HCT116 (cell line): ENCODE measurements at places on chromosomes 11 and 22. TPM values are rescaled to one million over a fixed set of nuclear protein-coding genes. Genes with fewer than 3 reads are reported as not detected.
A peak's percentile ranks its signal among the peaks of the same experiment; 100 is the strongest.

GRCh38 chr22:49704345-49705215 lies 123.1 kb downstream of the BRD1 start:
- no peak for DNase-seq
- H3K27me3 ChIP-seq: peaks cover 10% of the 10 kb centered on the region; the same call in 1 of the 2 replicates
- H3K36me3 ChIP-seq: no peaks in the 10 kb centered on the region
- no peak overlapping the region for H3K27ac ChIP-seq
- no peaks in the 10 kb centered on the region for H3K4me1 ChIP-seq
- no peak overlapping the region for H3K4me3 ChIP-seq

- no peak overlapping the region for H3K27ac ChIP-seq
- H3K36me3 ChIP-seq: no peaks in the 10 kb centered on the region
- H3K4me1 ChIP-seq: no peaks in the 10 kb centered on the region
Measured at GRCh38 chr11:103901656-103902055, 134.8 kb upstream of the DDI1 start.

GRCh38 chr22:31088233-31088986 lies 7.3 kb downstream of the SMTN start:
- no peaks in the 10 kb centered on the region for H3K27me3 ChIP-seq
- no peak overlapping the region for H3K4me3 ChIP-seq
- no peak for DNase-seq
- H3K36me3 ChIP-seq: peaks cover 41% of the 10 kb centered on the region; the same call in 1 of the 2 replicates

Gene TCN1
- 1.7 TPM for total RNA-seq

Gene SESN3
- 4.2 TPM for total RNA-seq

- no peak overlapping the region for H3K4me3 ChIP-seq
- H3K27ac ChIP-seq: no peak overlapping the region
- no peaks in the 10 kb centered on the region for H3K27me3 ChIP-seq
- H3K36me3 ChIP-seq: no peaks in the 10 kb centered on the region
Measured at GRCh38 chr11:69003301-69003865, 9.7 kb downstream of the MRGPRF start.

GRCh38 chr11:40202589-40203270 lies 1256.7 kb downstream of the LRRC4C start:
- no peak for DNase-seq
- H3K4me1 ChIP-seq: no peaks in the 10 kb centered on the region
- no peak overlapping the region for H3K4me3 ChIP-seq
- H3K27ac ChIP-seq: no peak overlapping the region
- no peaks in the 10 kb centered on the region for H3K27me3 ChIP-seq
- no peaks in the 10 kb centered on the region for H3K36me3 ChIP-seq

Gene RCOR2
- 10.8 TPM for total RNA-seq

Gene OSM
- not detected for total RNA-seq

GRCh38 chr11:112321501-112322172 lies 61.0 kb upstream of the PLET1 start:
- DNase-seq: peak; percentile 57
- H3K4me3 ChIP-seq: no peak overlapping the region
- no peaks in the 10 kb centered on the region for H3K36me3 ChIP-seq
- no peaks in the 10 kb centered on the region for H3K27me3 ChIP-seq

Gene GVQW3
- 4.7 TPM for total RNA-seq

DNA sequence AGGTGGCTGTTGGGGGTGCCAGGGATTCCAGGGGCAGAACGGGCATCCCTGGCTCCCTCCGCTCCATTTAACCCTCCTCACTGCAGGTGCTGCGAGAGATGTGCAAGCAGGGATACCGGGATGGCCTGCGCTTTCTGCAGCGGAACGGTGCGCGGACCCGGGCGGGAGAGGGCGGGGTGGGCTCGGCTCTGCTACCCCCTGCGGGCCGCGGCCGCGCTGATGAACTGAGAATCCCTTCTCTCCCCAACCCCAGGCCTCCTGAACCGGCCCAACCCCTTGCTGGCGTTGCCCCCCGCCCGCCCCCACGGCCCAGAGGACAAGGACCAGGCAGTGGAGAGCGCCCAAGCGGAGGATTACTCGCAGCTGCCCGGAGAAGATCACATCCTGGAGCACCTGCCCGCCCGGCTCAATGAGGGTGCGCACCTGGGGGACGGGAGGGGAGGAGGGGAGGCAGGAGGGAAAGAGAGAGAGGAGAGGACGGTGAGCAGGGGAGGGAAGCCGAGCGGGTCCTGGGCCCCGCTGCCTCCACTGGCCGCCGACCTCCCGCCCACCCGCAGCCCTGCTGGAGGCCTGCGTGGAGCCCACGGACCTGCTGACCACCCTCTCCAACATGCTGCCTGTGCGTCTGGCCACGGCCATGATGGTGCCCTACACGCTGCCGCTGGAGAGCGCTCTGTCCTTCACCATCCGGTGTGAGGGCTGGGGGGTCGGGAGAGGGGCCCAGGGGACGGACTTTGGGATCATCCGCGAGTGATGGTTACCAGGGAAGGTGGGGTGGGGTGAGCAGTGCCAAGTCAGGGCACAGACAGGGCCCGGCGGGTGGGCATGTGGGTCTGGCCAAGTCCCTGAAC lies 4.1 kb upstream of the CRACR2B start:
- no peaks in the 10 kb centered on the region for H3K36me3 ChIP-seq
- H3K4me3 ChIP-seq: no peak overlapping the region
- DNase-seq: no peak
- no peaks in the 10 kb centered on the region for H3K27me3 ChIP-seq
- peaks cover 58% of the 10 kb centered on the region for H3K4me1 ChIP-seq

Gene APOA5
- total RNA-seq: 0.12 TPM

Gene KLHL22
- 16.4 TPM for total RNA-seq

DNA sequence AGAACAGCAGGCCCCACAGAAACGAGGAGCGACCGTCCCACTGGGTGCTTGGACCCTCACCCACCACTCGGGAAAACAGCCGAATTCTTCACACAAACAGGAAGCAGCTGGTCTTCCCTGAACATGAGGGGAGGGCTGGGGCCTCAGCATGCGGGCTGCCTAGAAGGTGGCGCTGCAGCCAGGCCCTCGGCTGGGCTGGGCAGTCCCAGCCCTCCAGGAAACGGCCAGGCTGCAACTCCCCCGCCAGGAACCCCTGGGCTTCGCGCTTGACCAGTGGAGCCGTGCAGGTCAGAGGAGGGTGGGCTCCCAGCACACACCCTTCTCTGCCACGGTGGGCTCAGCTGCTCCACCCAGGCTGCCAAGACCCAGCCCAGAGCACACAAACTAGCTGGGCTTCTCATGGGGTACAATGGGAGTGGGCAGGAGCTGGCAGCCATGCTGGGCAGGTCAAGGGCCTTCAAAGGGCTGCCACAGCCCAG lies 29.6 kb downstream of the IGF2 start:
- H3K27ac ChIP-seq: no peak overlapping the region
- H3K4me3 ChIP-seq: no peak overlapping the region
- no peaks in the 10 kb centered on the region for H3K36me3 ChIP-seq
- no peaks in the 10 kb centered on the region for H3K4me1 ChIP-seq

DNA sequence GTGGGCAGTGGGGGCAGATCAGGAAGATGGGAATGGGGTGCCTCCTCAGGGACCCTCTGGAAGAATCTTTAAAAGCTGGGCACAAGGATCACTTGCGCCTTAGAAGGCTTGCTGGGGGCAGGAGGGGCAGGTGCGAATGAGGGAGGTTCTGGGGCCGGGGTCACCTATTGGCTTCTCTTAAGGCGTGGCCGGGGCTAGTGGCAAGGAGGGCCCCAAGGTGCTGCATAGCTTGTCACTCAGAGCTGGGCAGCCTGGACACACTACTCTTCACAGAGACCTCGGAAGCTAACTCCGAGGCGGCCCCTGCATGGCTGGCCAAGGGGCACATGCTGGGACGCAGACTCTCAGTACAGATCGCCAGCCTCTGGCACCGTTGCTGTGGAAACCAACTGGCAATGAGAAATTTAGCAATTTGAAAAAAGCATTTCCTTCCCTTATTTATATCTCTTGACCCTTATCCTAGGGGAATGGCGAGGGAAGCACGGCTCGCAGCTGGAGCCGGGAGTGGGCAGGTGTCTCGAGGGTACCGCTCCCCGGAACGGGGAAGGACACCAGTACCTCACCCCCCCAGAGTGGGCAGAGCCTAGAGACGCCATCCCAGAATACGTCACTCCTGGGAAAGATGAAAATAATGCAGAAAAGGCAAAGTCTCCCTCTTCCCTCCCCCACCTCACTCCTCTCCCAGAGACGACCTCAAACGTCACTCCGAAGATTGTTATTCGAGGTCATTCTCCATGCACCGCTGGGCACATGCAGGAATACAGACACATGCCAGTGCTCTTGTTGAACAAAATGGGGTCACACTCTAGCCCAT lies 188.1 kb downstream of the CTTN start:
- DNase-seq: no peak
- no peak overlapping the region for H3K27ac ChIP-seq
- no peaks in the 10 kb centered on the region for H3K36me3 ChIP-seq
- no peak overlapping the region for H3K4me3 ChIP-seq
- H3K27me3 ChIP-seq: no peaks in the 10 kb centered on the region

- no peak for DNase-seq
- no peak overlapping the region for H3K27ac ChIP-seq
- no peak overlapping the region for H3K4me3 ChIP-seq
- H3K27me3 ChIP-seq: peaks cover 66% of the 10 kb centered on the region
- H3K4me1 ChIP-seq: peaks cover 42% of the 10 kb centered on the region
- H3K36me3 ChIP-seq: no peaks in the 10 kb centered on the region
Measured at GRCh38 chr11:16609769-16610168, 128.7 kb upstream of the C11orf58 start.

Gene CDON
- 16.9 TPM for total RNA-seq

- no peak for DNase-seq
- no peaks in the 10 kb centered on the region for H3K27me3 ChIP-seq
- no peak overlapping the region for H3K4me3 ChIP-seq
- H3K36me3 ChIP-seq: no peaks in the 10 kb centered on the region
Measured at GRCh38 chr11:33895752-33896137, 3.9 kb upstream of the LMO2 start.

- H3K27ac ChIP-seq: peak overlapping the region; percentile 94
- peaks cover 7% of the 10 kb centered on the region for H3K4me1 ChIP-seq
- H3K36me3 ChIP-seq: peaks cover 7% of the 10 kb centered on the region; the same call in 1 of the 2 replicates
- no peaks in the 10 kb centered on the region for H3K27me3 ChIP-seq
- H3K4me3 ChIP-seq: peak overlapping the region; percentile 91
- DNase-seq: no peak
Measured at GRCh38 chr11:67119585-67120391, 725 bp downstream of the KDM2A start.

Gene RAB39A
- not detected for total RNA-seq

- H3K4me3 ChIP-seq: no peak overlapping the region
- H3K27ac ChIP-seq: no peak overlapping the region
- H3K4me1 ChIP-seq: no peaks in the 10 kb centered on the region
- H3K36me3 ChIP-seq: no peaks in the 10 kb centered on the region
- no peaks in the 10 kb centered on the region for H3K27me3 ChIP-seq
Measured at GRCh38 chr11:71183878-71184277, 68.5 kb downstream of the SHANK2 start.

- no peaks in the 10 kb centered on the region for H3K36me3 ChIP-seq
- peaks cover 14% of the 10 kb centered on the region; the same call in 1 of the 2 replicates for H3K4me1 ChIP-seq
- no peak overlapping the region for H3K27ac ChIP-seq
Measured at GRCh38 chr11:130635937-130636630, 187.6 kb downstream of the ADAMTS15 start.

DNA sequence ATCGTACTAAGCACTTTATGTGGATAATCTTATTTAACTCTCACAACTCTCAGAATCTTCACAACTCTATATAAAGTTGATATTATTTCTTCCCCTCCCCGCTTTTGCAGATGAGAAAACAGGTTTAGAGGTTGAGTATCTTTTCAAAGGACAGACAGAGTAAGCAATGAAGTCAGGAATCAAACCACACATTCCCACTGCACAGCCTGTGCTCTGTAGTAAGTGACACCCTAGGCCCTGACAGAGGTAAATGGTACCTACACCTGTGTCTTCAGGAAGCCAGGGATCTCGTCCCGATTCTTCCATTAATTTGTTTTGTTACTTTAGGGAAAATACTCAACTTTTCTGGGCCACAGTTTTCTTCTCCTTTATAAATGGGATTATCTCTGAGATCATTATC lies 172.5 kb upstream of the MTMR2 start:
- no peaks in the 10 kb centered on the region for H3K27me3 ChIP-seq
- peaks cover 31% of the 10 kb centered on the region for H3K4me1 ChIP-seq
- no peak for DNase-seq
- H3K36me3 ChIP-seq: no peaks in the 10 kb centered on the region
- H3K4me3 ChIP-seq: no peak overlapping the region

DNA sequence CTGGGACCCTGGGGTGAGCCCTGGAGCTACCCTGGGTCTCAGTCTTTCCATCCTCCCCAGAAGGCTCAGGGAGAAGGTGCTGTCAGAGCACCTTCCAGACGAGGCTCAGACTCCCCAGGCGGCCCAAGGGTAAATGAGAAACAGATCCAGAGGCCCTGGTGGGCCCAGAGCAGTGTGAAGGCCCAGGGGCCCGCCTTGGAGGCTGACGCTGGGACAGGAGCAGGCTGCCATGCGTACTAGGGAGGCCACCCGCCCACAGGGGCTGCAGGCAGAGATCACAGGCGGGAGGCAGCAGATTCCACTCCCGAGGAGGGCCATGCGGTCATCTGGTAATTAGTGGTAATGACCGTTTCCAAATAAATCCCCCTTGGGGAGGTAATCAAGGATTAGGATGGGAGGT lies 5.2 kb downstream of the WNT11 start:
- peaks cover 8% of the 10 kb centered on the region; the same call in 1 of the 2 replicates for H3K27me3 ChIP-seq
- peaks cover 3% of the 10 kb centered on the region; the same call in 1 of the 2 replicates for H3K4me1 ChIP-seq
- H3K4me3 ChIP-seq: no peak overlapping the region
- no peaks in the 10 kb centered on the region for H3K36me3 ChIP-seq
- no peak overlapping the region for H3K27ac ChIP-seq
